ENCODE measurements at places on chromosomes 4 and X. TPM values are rescaled to one million over a fixed set of nuclear protein-coding genes. Genes with fewer than 3 reads are reported as not detected.
A peak's percentile ranks its signal among the peaks of the same experiment; 100 is the strongest.

- no peak for DNase-seq
Observed at GRCh38 chrX:152991123-152991522, 2.8 kb downstream of the PNMA5 start.

DNA sequence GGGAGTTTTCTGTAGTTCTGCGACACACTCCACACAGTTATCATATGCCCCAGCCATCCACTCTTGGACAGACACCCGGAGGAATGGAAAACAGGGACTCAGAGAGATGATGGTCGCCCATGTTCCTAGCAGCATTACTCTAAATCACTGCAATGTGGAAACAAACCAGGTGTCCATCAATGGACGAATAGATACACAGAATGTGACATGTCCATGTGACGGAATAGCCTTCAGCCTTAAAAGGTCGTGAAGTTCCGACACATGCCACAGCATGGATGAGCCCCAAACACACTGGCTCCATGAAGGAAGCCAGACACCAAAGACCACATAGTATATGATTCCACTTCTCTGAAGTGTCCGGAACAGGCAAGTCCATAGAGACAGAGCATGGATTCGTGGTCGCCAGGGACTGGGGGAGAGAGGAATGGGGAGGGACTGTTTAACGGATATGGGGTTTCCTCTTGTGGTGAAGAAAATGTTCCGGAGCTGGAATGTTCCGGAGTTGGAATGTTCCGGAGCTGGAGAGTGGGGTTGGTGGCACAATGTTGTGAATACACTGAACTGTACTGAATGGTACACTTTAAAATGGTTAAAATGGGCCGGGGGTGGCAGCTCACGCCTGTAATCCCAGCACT, 28.7 kb upstream of the AFAP1 start:
- DNase-seq: peak; percentile 86

DNA sequence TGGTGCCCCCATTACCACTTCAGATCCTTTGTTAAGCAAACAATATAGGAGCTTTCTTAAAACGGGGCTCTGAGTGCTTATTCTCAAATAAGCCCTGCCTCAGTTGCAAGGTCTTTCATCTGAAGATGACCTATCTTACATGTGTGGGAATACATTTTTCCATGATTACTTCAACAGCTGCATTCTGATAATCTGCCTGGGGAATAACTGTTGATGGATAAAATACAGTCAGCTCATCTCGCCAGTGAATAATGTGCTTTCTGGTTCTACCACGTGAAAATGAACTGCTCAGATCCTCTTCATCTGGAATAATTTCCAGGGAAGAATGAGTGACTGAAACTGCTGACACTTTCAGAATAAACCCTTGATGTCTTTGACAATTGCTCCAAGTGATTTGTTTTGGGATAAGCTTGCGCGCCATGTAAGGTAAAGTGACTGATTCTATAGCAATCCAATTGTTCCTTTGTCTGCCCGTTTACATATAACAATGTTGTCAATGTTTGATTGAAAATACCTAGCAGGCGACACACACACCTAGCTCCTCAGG, 161.3 kb downstream of the RTL9 start:
- no peak for DNase-seq

- no peak for DNase-seq
Observed at GRCh38 chrX:34144246-34144645, 12.1 kb upstream of the FAM47A start.

GRCh38 chrX:101237041-101237440, 17.5 kb downstream of the DRP2 start:
- no peak for DNase-seq

DNA sequence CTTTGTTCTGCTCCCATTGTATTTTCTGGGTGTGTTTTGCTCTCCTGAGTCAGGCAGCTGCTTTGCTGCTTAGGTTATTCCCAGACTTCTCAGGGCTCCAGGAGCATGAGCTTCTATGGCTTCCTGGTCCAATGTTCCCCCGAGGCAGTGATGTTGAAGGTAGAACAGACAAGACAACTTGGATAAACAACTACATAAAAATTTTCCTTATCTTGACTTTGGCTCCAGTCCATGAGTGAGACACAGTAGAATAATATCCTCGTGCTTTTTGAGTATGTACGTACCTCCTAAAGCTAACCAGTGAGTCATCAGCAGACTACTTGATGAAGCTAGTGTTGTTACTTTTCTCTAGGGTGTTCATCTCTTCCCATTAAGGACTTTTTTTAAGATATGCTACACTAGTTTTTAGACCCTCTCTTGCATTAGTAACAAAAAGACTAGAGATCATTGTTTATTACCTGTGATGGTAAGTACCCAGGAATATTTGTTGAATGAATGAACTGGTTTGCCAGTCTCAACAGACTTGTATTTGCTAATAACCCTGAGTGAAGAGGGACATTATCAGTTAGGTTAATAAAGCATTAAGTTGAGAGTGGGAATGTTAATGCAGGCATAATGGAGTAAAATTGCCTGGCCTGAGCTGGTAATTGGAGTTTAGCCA, 131.9 kb downstream of the FHIP1A start:
- no peak for DNase-seq

GRCh38 chr4:3463556-3464348, 646 bp downstream of the DOK7 start:
- DNase-seq: no peak

- peak; percentile 55 for DNase-seq
Observed at GRCh38 chr4:158817562-158818296, 48.9 kb downstream of the FNIP2 start.

DNA sequence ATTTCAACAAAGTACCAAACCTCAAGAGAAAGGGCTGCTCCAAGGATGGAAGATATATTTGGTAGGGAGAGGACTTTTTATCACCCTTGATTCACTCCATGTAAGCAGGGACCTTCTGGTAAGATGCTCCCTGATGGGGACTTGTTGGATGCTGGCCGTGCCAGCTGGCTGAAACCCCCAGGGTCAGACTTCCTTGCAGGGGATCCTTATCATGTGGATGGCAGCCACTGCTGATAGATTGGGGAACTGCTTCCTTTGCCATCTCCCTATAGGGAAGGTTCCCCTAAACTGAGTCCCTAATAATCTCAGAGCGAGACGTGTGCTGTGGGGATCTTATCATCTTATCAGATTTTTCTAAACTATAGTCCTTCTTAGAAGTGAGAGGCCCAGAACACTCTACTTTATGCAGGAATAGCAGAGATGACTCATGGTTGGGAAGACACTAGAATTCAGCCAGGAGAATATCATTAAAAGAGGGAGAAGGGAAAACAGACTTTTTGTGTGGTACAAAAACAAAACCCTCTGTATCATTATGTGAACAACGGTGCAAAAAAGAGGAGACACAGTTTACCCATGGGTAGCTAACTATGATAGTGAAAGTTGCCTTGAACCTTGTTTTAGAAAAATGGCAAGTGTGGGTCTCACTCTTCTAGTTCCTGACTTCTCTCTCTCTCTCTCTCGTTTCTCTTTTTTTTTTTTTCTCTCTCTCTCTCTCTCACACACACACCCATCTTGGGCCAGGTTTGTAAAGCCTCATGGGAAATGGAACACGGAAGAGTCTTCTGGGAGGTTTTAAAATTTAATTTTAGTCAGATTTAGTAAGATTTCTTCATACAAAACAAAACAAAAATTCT, 16.1 kb downstream of the RHOH start:
- no peak for DNase-seq

DNA sequence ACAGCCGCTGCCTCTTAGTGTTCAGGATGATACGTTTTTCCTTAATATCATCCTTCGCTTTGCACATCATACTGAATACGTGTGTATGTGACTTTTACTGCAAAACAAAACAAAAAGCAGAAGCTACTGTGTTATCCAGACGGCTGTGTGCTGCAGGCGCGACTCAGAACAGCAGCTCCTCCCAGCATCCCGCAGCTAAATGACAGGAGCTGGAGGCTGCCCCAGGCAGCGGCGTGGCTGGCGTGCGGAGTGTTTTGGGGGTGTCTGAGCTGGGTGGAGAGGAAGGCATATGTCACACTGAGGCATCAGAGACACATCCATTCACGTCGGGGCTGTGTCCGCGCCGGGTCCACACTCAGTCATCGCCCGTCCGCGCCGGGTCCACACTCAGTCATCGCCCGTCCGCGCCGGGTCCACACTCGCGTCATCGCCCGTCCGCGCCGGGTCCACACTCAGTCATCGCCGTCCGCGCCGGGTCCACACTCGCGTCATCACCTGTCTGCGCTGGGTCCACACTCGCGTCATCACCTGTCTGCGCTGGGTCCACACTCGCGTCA, 16.6 kb downstream of the PCGF3 start:
- no peak for DNase-seq

DNA sequence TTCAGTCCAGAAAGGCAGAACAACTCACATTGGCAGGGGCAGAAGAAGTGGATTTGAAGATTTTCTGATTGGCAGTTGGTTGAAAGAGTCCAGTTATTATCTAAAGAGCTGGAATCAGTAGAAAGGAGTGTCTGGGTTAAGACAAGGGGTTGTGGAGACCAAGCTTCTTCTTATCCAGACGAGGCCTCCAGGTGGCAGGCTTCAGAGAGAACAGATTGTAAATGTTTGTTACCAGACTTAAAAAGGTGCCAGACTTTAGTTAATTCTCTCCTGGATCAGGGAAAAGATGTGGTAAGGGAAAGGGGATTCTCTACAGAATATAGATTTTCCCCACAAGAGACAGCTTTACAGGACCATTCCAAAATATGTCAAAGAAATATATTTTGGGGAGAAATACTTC, 36.7 kb upstream of the TLR3 start:
- no peak for DNase-seq

DNA sequence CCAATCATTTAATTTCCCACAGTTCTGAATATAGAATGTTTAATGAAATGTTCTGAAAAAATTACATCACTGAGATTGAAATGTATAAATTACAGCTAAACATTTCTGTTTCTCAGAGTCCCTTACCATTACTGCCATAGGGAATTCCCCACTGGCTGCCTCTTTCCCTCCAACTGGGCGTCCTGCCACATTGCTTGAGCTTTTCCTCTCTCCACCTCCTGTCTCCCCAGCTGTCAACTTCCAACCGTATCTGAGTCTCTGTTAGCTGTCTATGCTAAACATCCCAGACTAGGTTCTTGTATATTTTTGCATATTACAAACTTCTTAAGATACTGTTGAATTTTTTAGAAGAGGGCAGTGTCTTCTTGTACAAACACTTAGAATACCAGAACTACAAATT, 407.3 kb upstream of the SLIT2 start:
- DNase-seq: no peak

DNA sequence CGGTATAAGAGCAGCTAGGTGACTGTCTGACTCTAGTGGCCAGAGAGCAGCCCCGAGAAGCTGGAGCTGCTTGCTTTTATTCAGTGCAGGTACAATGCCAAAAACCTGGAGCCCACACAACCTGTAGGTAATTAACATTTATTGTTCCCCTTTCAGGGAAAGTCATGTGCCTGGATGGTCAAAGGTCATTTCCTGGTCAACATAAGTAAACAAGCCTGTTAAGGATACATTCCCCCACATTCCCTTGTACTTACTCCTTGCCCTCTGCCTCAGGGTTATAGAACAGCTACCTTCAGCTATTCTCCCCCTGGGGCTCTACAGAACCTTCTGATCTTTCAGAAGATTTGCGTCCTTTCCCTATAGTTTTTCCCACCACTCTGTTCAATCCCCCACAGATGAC, 253.4 kb downstream of the TMA16 start:
- DNase-seq: no peak

DNA sequence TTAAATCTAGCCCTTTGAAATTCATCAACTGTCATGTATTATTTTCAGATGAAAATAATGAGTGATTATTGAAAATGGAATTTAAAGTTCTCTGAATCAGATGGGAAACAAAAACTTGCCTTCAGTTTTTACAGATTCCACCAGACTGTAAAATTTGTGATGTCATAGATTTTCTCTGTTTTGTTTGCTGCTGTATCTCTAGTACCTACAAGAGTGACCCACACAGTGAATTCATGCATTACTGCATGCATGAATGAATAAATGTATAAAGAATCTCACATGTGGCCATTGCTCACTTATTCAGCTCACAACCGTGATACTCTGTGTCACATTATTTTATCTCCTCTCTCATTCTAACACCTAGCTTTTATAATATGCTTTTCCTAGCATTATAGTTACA, 532.2 kb upstream of the AGA start:
- DNase-seq: no peak

Gene ATOH1
- total RNA-seq: not detected

Gene CSAG2
- not detected for total RNA-seq

Gene L1CAM
- total RNA-seq: 0.13 TPM

Gene BRS3
- not detected for total RNA-seq

Gene CXCL9
- not detected for total RNA-seq

Gene ARHGAP6
- 0.39 TPM for total RNA-seq

Gene WDFY3
- 67.5 TPM for total RNA-seq

Gene TMPRSS11B
- total RNA-seq: not detected

Gene AFM
- not detected for total RNA-seq

Measured in dermis microvascular lymphatic vessel endothelial cell (primary cell).